Esophagus muscularis mucosa (tissue), 4 donors: ENCODE measurements at places on chromosomes 6 and 20. TPM values are rescaled to one million over a fixed set of nuclear protein-coding genes. Genes with fewer than 3 reads are reported as not detected.

The PHACTR1 gene
- total RNA-seq: 4.2 TPM

The SDC4 gene
- total RNA-seq: 67.3 TPM

The TREML1 gene
- not detected for total RNA-seq

The HSPA1B gene
- total RNA-seq: 251 TPM

The BPIFB4 gene
- not detected for total RNA-seq

The HLA-DMA gene
- total RNA-seq: 24.1 TPM

The CBLN4 gene
- 0.11 TPM for total RNA-seq

The CLPSL1 gene
- total RNA-seq: not detected

The MYCT1 gene
- 12.1 TPM for total RNA-seq

The METTL24 gene
- total RNA-seq: 32.8 TPM

The LY86 gene
- 1.2 TPM for total RNA-seq

The TEAD3 gene
- 71.4 TPM for total RNA-seq

DNA sequence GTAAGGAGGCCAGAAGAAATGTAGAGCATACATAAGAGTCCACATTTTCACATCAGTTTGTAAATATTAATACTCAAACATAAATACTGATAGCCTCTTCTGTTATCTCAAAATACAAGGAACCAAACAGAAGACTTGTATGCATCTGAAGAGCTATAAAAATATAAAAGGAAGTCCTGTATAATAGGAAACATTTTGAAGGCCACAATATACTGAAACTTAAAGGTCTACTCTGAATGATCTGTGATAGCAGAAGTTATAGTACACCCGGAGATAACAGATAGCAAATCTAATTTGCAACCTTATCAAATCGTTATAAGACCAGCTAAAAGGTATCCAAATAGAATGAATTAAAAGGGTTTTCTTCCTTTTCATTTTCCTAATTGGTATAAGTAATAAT, 111.2 kb downstream of the HIVEP2 start:
- no peak for DNase-seq

GRCh38 chr20:43138061-43138770, 51.5 kb downstream of the PTPRT start:
- no peak for DNase-seq

GRCh38 chr6:48475275-48475674, 364.3 kb upstream of the PTCHD4 start:
- DNase-seq: no peak

DNA sequence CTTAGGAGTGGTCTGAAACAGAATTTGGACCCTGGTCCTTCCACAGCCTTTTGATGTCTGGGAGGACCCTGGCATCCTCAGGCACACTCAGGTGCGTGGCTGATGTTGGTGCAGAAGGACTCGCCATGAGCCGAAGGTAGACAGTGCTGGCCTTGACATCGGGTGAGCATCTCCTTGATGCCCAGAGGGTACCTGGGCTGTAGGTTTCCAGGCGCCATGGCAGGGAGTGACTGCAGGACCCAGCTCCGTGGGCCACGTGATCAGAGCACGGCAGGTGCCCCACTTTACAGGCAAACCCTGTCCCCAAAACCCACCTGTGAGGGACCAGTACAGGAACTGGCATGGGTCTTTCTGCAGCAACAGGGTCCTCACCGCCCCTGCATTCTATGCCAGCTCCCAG, 319.2 kb downstream of the CDH4 start:
- no peak for DNase-seq

DNA sequence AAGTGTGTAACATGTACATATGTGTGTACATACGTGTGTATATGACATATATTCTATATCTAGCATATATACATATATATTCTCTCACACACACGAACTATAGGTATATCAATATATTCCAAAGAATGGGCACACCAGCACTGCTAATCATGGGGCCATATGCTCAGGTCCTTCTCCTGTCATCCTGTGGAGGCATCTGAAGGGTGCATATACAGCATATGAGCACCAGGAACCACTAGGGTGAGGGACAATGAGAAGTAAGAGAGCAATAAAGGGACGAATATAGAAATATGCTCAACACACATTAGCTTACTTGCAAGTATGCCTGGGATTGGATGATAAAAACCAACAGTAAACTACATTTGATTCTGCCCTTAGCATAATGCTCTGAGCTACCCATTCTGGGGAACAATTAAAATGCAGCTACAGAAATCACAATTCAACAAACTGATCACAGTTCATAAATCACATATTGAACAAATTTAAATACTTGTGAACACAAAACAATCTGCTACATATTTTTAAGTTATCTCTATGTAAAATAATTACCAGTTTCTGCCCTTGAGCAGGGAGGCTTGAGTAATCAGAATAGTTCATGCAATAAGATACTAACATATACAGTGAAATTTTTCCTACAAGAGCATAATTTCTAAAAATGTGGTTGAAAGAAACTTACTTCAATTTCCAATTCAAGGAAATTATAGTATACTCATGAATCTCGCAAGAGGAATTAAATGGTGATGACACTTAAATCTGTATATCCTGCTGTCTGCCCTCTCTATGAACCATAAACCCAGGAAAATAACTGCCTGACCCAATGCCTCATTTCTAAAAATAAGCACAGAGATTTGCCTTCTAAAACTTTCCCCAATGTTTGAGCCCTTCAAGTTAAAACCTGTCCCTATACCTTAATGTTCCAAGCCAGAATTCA, 272.2 kb upstream of the THEMIS start:
- DNase-seq: no peak

DNA sequence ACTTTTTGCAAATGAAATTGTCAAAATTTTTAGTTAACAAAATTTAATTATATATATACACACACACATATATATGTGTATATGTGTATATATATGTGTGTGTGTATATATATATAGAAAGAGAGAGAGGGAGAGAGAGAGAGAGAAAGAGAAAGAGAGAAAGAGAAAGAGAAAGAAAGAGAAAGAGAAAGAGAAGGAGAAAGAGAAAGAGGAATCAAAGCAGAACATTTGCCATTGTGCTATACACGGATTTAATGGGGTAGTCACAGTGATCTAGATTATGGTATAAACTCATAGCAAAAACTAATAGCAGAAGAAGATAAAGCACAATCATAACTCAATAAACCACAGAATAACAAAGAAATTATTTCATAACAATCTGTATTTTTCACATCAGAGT, 126.7 kb downstream of the DST start:
- no peak for DNase-seq

GRCh38 chr6:110101885-110102284, 77.6 kb downstream of the WASF1 start:
- DNase-seq: no peak

DNA sequence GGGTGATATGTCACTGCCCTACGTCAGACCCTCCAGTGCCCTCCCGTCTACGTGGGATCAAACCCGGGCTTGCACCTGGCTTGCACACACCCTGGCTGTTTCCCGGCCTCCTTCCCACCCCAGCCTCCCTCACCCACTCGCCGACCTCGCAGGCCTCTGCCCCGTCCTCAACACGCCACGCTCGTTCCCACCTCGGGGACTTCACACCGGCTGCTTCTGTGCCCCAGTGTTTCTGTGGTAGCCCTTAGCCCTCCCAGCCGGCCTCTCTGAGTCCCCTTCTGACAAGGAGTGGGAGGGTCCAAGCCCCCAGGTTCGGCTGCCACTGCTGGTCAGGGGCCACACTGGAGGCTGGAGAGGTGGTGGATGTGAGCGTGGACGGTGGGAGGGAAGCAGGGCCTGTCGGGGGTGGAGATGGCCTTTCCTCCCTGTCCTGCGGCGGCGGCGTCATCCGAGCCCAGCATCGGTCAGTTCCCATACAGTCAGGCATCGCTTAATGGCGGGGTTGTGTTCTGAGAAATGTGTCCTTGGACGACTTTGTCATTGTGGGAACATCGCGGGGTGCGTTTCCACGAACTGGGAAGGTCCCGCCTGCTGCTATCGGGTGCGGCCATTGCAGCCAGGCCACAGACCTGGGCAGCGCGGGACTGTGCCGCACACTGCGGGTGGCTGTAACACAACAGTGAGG, 11.4 kb upstream of the KIF25 start:
- DNase-seq: peak; percentile 85

GRCh38 chr6:55913228-55914195, 38.1 kb upstream of the BMP5 start:
- DNase-seq: no peak

DNA sequence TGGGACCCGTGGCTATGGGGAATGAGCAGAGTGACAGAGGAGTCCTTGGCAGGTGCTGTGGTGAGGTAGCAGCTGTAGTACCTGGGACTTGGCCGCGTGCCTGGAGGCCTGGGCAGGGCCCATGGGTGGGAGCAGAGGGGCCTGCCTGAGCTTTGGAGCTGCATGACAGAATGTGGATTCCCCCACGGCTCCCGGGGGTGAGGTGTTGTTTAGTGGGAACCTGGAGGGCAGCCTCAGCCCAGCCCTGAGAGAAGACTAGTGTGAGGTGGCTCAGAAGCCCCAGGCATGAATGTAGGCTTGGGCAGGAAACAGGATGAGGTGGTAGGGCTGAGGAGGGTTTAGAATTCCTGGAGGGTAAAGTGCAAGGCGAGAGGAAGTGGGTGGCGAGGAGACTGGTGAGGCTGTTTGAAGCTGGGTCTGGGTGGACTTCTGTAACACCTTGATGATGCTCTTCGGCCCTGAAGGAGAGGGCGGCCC, 86.5 kb upstream of the SCP2D1 start:
- no peak for DNase-seq

DNA sequence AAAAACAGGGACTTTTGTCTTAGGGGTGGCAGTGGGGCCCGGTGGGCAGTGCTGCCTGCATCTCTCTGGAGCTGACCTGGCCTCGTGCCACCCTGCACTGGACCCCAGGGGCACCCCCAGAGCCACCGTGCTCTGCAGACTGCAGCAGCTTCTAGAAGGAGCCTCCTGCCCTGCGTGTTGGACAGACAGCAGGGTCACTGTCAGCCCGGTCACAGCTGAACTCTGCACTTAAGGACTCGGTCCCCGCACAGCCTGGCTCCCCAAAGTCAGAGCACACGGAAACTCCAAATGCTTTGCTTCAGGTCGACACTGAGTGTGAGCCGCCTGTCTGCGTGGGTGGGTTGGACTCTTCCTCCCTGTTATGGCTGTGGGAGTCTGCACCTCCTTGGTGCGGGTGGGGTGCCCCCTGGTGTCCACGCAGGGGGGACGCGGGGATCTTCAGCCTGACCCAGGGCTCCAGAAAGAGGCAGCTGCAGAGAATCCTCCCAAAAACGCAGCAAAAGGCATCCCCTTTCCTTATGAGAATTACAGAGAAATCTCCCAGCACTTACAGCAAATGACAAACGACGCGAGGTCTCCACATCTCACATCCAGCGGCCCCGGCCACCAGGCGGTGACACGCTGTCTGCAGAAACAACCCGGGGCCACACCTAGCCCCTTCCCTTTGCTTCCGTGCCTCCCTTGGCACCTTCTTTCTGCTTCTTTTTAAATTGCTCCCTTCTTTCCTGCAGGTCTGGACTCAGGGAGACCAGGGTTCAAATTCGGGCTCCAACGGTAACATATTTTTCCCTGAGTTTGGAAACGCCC, 36.3 kb upstream of the DACT2 start:
- DNase-seq: no peak

DNA sequence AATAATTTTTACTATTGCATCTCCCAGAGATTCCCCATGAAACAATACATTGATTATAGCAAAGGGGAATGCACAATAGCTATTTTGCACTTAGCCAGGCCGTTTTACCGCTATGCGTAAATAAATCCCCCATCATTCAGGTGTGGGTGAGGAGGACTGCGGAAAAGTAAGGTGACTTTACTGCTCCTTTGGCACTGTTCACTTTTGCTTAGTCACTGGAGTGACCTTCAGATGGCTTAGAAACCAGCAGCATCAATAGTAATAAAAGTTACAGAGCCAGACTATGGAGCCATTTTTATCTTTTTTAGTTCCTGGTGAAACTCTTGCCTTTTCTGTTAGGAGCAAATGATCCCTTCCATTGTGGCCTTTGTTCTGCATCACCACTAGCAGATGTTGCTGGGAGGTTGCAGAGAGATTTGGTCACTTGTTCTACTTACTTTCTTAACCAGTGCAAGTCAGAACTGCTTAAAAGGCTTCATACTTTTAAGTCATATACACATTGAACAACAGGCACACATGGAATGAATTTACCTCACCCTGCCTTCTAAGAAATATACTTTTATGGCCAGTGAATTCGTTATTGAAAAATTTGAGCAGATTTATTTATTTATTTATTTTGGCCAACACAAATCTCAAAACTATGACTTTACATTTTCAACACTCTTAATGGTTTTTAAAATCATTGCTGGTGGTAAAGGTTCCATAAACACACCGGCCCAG, 12.1 kb upstream of the BTBD3 start:
- no peak for DNase-seq

GRCh38 chr20:63007646-63008488, 1.1 kb upstream of the BHLHE23 start:
- no peak for DNase-seq

DNA sequence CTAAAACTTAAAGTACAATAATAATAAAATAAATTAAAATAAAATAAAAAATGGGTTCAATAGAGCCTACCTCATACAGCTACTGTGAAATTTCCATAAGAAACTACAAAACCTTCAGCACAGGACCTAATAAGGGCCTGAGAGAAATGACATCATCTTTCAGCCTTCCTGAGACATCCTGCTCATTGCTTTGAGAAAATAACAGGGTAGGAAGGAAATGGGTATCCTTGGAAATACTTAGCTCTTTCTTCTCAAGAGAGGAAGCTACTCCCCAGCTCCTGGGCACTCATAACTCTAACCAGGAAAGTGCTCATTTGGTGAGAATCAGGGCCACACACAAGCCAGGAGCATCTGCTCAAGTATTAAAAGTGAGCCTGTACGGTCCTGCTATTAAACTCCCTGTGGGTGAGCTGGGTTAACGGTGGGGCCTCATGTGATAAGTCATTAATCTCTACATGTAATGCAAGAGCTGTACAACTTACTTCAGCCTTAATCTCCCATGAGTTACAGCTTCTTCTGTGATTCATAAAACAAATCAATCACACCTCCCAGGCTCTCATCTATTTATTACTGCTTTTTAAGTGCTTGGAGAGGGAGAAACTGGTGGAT, 141.4 kb downstream of the MAFB start:
- no peak for DNase-seq

DNA sequence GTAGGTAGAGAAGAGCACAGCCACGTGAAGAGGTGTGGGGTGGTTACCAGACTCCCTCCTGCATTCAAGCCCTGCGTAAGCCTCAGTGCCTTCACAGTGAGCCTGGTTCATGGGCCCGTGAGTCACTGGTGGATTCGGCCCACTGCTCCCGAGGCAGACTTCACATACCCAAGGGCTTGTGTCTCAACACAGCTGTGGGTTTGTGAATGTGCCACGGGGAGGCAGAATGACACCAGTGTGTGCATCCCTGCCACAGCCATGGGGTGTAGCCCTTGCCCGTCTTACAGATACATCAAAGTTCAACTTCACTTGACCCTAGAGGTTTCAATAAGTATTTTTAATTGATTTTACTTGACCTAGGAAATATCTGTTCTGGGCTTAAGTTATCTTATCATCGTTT, 108.5 kb downstream of the MAP3K4 start:
- DNase-seq: no peak

GRCh38 chr6:129292836-129293235, 409.9 kb downstream of the LAMA2 start:
- DNase-seq: no peak

- DNase-seq: peak; percentile 79
Observed at GRCh38 chr6:2819115-2819514, 22.5 kb downstream of the SERPINB1 start.
